ENCODE measurements at places on chromosomes 2 and 18.

DNA sequence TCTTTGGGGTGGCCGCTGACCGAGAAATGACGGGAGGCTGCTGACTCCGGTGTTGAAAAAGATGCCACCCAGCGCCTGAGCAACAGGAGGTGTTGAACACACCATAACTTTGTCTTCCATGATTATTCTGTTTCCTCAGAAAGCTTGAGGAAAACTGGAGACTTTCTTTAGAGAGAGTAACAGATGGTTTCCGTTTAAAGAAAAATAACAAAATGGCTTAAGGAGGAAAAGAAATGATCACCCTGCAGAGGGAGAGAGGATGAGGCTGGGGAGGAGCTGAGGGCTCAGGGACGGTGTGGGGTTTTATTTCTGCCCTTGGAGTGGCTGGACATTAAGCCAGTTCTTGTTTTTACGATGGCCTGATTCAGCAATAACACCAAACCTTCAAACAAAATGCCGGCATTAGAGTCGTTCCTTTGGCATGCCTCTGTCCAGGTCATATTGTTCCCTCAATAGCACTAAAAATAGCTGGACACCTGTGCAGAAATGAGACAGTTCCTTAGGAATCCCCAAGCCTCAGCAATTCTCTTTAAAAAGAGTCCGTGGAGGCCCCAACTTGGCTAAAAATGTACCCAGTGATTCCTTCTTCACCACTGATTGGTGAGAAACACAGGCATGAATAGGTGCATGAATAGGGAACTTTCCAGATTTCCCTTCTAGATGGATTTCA lies 182.4 kb downstream of the ALPK2 start:
- DNase-seq = no peak

GRCh38 chr2:171553236-171553635 lies 31.0 kb downstream of the CYBRD1 start:
- DNase-seq = no peak

- DNase-seq = no peak
These were observed 53.0 kb downstream of the RAB27B start for GRCh38 chr18:54881229-54881768.

- no peak for DNase-seq
These were observed 30.9 kb upstream of the OSBPL6 start for GRCh38 chr2:178163395-178163794.

DNA sequence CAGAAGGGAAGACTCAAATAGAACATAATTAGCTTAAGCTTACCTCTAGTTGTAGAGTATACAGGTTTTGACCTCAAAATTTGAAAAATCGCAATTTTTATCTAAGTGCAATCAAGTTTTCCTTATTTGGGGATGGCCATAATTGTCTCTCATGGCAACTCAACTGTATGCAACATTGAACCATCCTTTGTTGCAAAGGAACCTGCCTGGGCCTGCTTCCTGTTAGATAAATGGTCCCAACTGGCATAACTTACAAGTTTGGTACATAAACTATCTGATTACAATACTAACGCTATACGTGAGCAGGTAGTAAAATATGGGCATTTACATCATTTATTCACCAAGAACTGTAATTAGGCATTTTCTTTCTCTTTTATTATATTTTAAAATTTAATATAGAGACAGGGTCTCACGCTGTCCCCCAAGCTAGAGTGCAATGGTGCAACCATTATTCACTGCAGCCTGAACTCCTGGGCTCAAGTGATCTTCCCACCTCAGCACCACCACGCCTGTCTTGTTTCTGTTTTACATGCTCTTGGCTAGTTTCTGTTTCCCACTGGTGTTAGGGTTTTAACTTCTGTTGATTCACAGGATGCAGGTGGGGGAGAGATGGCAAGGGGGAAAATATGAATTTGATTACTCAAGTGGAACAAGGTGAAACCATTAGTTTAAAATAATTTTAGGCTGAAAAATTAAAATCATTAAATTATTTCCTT lies 55.3 kb upstream of the B3GNT2 start:
- DNase-seq = no peak

- DNase-seq = no peak
These were observed 2.7 kb downstream of the LAPTM4A start for GRCh38 chr2:20048488-20049448.

DNA sequence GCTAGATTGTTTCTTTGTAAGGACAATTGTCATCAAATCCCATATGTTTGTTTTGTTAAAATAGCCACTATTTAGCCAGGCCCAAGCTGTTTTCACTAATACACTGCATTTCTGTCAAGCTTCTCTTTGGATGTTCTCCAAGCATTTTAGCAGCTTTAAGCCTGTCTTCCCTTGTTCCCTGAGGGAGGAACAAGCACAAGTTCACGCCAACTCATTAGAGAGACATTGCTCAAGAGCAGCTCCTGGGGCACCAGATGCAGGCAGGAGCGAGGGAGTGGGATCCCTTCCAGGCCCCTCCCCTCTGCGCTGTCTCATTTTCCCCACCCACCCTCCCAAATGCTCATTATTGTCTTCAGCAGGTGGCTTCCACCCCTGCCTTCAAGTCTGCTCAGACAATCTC lies 32.6 kb upstream of the PPP3R1 start:
- DNase-seq = no peak

GRCh38 chr18:41744421-41745030 lies 210.5 kb upstream of the PIK3C3 start:
- no peak for DNase-seq

DNA sequence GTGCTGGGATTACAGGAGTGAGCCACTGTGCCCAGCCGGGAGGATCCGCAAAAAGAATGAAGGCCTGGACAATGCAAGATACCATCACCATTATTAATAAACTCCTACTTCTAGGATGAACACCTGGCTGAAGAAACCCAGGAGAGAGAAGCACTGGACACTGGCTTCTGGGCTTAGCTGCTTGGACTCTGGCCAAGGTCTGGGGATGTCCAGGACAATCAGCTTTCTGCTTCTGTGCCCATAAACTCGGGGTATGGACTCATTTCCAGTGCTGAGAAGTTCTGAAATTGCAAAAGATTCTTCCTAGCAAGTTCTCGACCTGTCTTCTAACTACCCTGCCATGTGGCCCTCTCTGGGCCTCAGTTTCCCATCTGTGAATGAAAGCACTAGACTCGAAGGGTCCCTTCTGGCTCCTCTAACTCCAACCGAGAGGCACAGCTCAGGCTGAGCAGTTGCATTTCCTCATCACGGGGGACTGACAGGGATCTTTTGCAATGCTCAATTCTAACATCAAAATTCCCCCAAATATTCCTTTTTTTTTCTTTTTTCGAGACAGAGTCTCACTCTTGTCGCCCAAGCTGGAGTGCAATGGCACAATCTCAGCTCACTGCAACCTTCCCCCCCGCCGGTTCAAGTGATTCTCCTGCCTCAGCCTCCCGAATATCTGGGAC lies 2.4 kb upstream of the SH2D6 start:
- DNase-seq = no peak

- no peak for DNase-seq
These were observed 1008.5 kb upstream of the FANCL start for GRCh38 chr2:59249441-59250306.

- no peak for DNase-seq
These were observed 453.4 kb downstream of the KCNJ3 start for GRCh38 chr2:155151945-155152344.

- DNase-seq = no peak
These were observed 245.1 kb downstream of the KCNS3 start for GRCh38 chr2:18123577-18123976.

DNA sequence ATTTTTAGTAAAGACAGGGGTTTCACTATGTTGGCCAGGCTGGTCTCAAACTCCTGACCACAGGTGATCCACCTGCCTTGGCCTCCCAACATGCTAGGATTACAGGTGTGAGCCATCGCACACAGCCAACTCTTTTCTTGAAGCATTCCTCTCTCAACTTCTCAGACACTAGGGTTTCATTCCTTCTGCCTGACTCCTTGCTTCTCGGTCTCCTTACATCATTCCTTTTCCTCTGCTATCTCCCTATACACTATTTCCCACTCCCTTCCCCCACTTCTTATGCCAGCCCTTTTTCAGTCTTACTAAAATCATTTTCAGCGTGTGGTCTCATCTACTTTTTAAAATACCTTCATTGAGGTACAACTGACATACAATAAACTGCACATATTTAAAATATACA lies 6.1 kb downstream of the SOS1 start:
- DNase-seq = no peak

DNA sequence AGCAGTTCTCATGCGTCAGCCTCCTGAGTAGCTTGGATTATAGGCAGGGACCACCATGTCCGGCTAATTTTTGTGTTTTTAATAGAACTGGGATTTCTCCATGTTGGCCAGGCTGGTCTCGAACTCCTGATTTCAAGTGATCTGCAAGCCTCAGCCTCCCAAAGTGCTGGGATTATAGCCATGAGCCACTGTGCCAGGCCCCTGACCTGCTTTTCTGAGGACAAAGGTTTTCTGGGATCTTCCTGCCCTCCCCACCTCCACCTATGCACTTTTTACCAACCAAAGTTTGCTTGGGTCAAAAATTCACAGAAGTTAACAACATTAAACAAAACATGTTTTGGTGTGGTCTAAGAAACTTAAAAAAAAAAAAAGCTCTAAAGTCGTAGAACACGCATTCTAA lies 259.9 kb downstream of the HAUS1 start:
- no peak for DNase-seq

DNA sequence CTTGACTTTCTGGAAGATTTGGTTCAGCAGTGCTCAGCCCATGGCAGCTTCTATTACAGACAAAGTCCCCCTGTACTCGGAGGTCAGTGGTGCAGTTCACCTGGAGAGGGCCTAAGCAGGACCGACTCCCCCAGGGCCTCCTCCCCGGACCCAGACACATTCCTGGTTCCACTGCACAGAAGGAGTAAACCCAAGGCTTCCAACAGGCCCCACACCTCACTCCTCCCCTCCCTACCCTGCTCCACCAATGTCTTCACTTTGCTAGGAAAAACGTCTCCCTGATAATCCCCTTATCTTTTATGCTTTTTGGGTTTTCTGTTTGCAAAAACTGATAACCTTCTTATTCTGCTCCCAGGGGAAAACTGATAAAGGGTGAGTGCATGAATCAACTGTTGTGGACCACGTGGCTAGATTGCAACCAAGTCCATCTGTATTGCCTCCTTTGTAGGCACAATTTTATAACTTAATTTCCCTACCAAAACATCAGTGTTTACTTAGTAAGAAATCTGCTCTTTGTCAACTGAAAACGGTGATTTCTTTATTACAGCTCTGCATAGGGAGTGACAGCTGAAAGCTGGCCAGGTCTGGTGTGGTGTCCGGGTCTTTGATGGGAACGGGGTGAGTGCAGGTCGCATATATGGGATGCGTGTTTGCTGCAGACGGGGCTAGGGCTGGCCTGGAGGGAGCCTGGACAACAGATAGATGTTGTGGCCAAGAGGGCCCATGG lies 202.5 kb downstream of the GLI2 start:
- DNase-seq = no peak

GRCh38 chr18:32308493-32309120 lies 118.8 kb downstream of the MEP1B start:
- no peak for DNase-seq

DNA sequence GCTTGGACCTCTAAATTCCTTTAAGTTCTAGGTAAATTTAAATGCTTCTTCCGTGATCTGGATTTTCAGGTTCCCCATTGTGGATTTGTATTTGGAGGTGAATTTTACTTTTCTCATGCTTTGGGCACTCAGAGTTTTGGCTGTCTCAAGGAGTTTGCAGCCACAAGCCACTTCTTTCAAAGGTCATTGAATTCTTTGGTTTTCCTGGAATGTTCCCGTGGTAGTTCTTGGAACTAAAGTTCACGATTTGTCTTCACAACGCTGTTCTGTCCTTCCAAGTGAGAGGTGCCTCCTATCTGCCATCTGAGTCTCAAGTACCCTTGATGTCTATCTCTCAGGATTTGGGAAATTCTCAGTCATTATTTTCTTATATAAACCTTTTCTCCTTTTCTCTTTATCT lies 1438.7 kb upstream of the ZEB2 start:
- no peak for DNase-seq

DNA sequence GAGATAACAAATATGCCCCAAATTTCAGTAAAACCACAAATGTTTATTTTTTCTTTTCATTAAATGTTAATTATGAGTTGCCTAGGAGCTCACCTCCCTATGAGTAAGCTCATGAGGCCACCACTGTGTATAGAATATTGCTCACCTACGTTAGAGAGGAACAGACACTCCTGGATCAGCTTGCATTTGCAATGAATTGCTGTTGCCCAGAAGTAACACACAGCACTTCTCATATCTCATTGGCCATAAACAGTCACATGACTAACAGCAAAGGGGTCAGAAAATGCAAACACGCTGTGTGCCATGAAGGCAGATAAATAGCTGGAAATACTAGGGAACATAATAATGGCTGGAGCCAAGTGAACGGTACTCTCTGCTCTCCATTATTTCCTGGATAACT lies 89.0 kb upstream of the GALNT5 start:
- no peak for DNase-seq

- no peak for DNase-seq
These were observed 72.4 kb downstream of the MYCN start for GRCh38 chr2:16012626-16013358.

DNA sequence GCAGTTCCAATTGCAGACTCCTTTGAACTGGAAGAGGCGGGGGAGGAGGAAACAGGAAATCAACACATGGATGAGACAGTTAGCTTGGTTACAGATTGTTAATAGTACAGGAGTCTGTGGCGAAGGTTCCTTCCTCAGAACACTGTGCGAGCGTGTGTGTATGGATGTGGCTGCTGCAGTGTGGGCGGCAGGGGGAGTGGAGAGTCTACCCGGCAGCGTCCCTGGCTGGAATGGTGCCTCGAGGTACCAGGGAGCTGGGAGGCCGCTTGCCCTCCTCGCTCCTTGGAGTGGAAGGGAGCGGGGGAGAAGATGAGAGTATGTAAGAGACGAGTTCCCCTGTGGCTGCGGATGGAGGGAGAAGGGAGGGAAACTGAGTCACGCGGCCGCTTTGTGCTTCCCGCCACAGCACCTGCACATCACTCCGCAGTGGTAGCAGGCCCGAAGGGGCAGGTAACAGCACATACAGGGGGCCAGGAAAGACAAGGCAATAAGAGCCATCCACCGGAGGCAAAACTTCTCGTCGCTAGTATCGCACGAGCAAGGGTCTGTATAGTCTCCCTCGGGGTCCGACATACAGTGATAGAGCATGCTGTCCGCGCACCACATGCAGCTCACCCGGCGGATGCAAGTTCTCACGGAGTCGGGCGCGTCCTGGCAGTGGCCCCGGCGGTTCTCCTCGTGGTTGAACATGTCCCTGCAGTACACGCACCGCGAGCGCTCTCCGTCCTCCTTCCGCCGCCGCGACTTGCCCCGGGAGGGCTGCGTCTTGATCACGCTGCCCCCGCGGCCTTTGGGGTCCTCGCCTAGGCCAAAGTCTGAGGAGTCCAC lies 85.7 kb downstream of the ACTR2 start:
- DNase-seq = no peak

GRCh38 chr18:60180671-60181070 lies 191.9 kb downstream of the MC4R start:
- no peak for DNase-seq

GRCh38 chr18:76274468-76275289 lies 220.4 kb downstream of the ZNF516 start:
- DNase-seq = no peak

Data from stimulated activated naive CD4-positive, alpha-beta T cell treated with Interleukin-2 at 50 U/mL for 16 hours (primary cell).